Activated naive CD8-positive, alpha-beta T cell treated with anti-CD3 and anti-CD28 coated beads, Interleukin-2, amount 50 U/mL, for 24 hours (primary cell): ENCODE measurements at places on chromosomes 16 and 17.
A peak's percentile ranks its signal among the peaks of the same experiment; 100 is the strongest.

GRCh38 chr17:55672585-55673501 lies 49.8 kb downstream of the TMEM100 start:
- peak; percentile 8 for DNase-seq

DNA sequence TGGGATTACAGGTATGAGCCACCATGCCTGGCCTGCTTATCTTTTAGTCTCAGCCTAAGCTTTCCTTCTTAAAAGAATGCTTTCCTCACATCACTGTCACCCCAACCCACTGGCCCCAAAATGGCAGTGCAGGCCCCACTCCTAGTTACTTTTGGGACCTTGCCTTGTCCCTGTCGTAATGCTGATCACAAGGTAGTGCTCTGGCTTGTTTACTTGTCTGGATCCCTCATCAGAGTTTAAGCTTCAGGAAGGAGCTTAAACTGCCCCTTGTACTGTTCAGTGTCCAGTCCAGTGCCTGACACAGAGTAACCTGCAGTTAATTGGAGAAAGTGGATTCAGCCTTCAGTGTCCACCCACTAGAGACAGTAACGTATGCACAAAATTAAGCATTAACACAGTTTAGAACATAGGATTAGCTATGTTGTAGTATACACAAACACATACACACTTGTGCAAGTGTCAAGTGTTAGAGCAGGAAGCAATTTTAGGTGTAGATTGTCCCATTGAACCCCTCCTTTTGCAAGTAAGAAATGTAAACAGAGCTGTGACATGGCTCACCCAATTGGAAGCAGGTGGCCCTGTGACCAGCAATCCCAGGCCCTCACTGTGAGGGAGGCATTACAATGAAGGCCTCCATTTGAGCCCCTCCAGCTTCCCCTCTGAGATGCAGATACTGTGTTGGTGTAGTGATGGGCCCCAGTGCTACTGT lies 44.2 kb downstream of the LDHD start:
- DNase-seq, result no peak

- DNase-seq, result peak; percentile 15
Measured at GRCh38 chr16:12576878-12577277, 226.8 kb downstream of the CPPED1 start.

DNA sequence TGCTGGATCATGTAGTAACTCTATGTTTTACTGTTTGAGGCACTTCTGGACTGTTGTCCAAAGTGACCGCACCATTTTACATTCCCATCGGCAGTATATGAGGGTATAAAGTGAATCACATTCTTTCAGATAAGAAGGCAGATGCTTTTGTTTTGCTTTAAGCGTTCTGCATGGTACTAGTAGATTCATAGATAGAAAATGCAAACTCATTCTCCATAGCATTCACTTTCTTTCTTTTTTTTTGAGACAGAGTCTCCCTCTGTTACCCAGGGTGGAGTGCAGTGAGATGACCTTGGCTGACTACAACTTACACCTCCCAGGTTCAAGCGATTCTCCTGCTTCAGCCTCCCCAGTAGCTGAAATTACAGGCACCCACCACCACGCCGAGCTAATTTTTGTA lies 40.4 kb downstream of the TANGO6 start:
- no peak for DNase-seq

DNA sequence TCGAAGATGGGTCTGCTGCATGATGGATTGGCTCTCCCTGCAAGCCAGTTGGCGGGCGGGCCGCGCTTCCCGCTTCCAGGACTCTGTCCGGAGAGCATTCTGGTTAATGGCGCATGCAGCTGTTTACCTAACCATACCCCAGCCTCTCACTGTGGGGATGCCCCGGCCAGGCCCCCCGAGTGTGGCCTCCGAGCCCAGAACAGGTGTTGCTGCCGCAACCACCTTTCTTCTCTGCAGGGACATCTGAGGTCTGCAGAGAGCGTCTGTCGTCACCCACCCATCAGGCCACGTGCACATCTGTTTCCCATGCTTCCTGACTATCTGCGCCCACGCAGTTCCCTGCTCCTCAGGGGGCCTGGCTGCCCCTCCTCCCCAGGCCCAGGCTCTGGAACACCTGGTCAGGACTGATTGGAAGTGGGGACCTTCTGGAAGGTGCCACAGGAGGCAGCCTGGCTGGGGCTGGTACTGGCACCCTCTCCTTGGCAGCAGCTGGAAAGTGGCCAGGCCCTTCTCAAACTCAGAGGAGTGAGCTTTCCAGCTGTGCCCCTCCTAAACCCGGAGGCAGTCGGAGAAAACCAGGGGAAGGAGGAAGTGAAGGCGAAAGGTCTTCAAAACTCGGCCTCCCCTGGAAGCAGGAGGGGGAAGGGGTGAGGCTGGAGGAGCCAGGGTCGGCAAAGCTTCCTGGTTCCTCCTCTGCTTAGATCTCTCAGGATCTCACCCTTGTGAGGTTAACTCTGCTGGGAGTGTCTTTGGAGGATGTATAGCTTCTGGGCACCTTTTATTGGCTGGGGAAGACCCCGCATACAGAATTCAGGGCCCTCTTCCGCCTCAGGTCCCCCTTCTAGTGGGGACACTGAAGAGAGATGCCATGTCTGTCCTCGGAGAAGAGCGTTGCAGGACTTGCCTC lies 64.5 kb upstream of the CIBAR2 start:
- DNase-seq, result no peak

DNA sequence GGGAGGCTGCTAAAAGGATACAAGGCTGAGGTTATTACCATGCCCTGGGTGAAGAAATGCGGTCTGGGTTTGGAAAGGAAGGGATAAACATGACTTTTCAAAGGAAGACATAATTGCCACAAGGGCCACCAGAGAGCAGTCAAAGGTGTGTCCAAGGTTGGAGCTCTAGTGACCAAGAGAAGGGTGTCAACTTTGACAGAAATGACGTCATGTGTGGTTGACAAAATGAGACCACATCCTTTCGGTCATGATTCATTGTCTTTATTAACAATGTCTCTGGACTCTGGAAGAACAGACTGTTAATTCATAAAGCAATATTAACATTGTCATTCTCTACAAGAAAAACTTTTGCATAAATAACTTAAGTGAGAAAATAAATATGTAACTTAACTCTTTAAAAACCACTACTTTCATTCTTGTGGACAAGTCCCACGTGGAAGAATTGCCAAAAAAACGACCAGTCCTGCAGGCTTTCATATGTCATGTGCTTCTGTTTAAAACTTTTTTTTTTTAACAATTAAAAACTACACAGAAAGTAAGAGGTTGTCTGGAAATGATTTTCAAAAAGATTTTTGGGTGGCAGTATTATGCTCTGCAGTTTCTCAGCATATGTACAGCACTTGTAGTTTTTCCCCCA lies 5.0 kb downstream of the SOST start:
- no peak for DNase-seq
